ENCODE measurements at places on chromosomes 12 and 14.

DNA sequence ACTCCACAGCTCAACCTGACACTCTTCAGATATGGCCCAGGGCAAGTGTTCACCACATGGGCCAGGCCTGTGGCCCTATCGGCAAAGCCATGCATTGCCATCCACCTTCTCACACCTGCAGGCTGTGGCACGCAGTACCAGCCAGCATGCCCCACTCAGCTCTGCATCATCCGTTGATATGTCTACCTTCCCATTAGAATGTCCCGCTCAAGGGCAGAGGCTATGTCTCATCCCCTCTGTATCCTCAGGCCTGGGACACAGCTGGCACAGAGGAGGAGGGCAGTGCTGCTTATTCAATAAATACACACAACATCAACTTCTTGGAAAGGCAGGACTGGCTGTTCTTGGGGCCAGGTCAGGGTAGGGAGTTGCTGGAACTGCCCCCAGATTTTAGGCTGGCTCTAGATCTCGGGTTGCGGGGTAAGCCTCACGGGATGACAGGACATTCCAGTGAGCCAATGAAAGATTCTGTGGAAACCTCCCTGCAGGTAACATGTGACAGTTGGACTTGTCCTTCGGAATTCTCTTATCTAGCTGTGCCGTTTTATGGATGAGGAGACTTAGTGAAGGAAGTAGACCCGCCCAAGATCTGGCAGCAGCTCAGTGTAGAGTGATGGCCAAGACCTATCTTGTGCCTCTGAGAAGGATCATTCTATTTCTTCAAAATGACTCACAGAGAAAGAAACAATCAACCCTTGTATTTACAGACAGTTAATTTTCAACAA lies 25.6 kb downstream of the SYNE3 start:
- no peak for DNase-seq

- no peak for DNase-seq
Observed at GRCh38 chr12:54759751-54760150, 94.6 kb upstream of the MUCL1 start.

- DNase-seq, result no peak
Observed at GRCh38 chr12:115968211-115968610, 309.3 kb downstream of the MED13L start.

- DNase-seq, result no peak
Observed at GRCh38 chr12:53483979-53484377, 15.3 kb downstream of the MAP3K12 start.

GRCh38 chr12:94560431-94561221 lies 89.7 kb downstream of the TMCC3 start:
- DNase-seq, result peak; percentile 4

DNA sequence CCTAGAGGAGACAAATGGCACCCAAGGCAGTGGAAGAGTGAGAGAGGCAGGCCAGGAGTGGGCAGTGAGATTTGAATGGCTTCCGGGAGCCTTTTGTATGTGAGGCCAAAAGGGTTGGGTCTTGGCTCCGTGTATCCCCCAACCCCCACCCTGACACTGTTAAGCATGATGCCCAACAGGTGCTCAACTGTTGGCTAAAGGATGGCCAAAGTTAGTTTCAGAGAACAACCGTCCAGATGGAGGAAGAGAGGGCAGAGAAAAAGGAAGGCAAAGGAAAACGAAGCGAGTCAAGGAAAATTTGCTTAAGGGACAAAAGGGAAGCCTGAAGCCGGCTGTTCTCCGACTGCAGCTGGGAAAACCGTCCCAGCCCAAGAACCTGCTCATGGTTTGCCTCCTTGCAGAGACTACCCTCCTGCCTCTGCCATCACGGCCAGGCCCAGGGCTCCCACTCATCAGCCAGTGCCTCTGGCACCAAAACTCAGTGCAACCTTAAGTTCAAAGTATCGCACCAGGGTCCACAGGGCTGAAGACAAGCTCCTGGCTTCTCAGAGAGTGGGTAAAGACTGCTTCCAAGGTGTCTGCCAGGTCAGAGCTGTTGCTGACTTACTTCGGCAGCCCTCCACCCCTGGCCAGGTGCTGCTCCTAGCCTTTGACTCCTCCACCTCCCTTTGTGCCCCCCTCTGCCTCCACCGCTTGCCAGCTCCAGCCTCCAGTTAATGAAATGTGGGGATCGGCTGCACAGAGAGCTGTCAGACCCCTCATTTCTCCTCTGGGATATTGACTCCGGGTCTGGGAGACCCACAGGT lies 4.2 kb upstream of the C1QL4 start:
- no peak for DNase-seq

DNA sequence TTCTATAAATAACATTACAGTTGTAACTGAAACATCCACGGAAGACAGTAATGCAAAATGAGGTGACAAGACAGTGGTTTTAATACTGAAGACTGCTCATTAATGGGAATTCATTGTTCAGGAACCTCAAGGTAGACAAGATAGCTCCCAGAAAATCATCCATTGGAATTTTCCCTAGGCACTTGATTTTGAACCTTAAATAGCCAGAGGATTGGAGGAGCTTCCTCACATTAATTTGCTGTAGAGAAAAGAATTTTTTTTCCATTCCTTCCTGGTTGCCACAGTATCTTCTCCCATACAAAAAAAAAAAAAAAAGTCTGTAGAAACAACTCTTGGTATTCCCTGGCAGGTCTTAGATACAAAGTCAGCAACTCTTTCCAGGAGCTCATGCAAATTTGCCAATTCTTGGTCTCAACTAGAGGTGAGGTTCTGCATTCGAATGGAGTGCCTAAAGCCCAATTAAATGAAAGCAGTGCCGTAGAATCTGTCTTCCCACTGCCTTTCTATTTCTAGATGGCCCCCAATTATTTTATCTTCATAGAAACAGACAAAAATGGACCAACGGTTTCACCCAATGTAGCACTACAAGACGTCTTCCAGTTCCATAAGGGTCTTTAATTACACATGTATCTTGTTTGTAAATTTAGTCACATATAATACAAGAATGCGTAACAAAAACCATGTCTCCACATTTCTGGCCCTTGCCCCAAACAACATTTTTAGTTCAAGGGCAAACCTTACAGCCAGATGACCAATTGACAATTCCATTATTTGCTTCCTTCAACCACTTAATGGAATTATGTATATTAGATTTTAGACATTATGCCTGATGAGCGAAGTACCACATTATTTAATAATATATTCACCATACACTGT lies 13.5 kb downstream of the SLC38A2 start:
- no peak for DNase-seq

DNA sequence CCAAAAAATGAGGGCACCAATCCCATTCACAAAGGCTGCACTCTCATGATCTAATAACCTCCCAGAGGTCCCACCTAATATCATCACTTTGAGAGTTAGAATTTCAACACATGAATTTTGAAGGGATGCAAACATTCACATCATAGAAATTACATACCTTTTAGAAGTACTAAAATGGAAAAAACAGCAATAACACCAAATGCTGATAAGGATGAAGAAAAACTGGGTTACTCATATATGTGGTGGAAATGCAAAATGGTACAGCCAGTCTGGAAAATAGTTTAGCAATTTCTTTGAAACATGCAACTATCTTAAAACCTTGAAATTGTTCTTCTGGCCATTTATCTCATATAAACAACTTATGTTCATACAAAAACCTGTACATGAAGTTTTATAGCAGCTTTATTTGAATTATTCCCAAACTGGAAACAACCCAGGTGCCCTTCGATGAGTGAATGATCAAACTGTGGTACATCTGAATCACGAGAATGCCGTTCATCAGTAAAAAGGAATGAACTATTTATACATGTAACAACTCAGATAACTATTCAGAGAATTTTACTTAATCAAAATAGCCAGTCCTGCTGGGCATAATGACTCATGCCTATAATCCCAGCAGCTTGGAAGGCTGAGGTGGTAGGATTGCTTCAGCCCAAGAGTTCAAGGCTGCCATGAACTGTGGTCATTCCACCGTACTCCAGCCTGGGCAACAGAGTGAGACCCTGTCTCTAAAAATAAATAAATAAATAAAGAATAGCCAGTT lies 109.4 kb upstream of the SSTR1 start:
- no peak for DNase-seq

GRCh38 chr12:2957816-2958431 lies 1.3 kb upstream of the TEAD4 start:
- no peak for DNase-seq

DNA sequence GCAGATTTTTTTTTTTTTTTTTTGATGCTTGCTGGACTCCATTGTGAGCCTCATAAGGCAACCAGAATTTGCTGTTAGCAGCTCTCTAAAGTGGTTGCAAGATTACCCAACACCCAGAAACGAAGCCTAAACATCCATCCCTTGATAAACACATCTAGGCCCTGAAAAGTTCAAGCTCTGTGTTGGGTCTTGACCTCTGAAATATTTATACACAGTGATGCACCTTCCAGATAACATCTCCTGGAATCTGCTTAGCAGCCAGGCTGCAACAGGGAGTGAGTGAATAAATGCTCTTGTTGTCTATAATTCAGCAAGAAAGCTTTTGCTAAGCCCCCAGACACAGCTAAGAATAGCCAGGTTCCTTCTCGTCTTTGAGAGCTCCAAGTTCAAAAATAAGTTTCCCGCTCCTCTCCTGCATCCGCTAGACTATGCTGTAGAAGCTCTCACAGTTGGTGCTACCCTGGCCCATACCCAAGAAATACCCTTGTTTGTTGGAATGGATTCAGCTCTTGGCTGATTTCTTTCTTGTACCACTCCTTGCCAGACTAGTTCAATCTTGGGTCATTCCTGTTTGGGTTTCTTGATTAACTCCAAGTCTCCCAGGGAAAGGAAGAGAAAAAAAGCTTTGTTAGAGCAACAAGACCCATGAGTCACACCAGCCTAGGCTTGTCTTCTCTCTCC lies 610.6 kb upstream of the TBX3 start:
- no peak for DNase-seq

GRCh38 chr14:91348845-91349465 lies 68.7 kb downstream of the CCDC88C start:
- DNase-seq, result no peak

GRCh38 chr14:96625426-96625985 lies 123.3 kb downstream of the PAPOLA start:
- no peak for DNase-seq

- DNase-seq, result no peak
Observed at GRCh38 chr12:90071996-90072395, 363.4 kb upstream of the ATP2B1 start.

- no peak for DNase-seq
Observed at GRCh38 chr12:127052511-127053232, 1214.3 kb upstream of the TMEM132C start.

DNA sequence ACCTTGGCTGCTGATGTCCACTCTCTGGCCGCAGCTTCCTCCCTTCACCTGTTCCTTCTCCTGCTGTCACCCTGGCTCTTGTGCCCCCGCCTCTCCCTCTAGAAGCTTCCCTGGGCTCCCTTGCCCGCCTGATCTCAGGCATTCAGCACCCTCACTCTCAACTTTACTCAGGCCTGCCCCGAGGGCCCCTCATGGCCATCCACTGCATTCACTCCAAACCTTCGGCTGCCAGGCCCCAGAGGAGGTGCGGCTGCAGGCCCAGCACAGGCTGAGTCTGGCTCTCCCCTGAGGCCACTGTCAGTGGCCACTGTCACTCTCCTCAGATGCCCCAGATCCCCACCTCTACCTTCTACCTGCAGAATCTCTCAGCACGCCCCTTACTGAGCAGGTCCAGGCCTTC lies 183.9 kb downstream of the ZFP36L1 start:
- DNase-seq, result no peak

GRCh38 chr14:54489731-54490444 lies 1.1 kb upstream of the GMFB start:
- DNase-seq, result no peak

GRCh38 chr12:52980096-52980649 lies 26.1 kb upstream of the EIF4B start:
- no peak for DNase-seq

- DNase-seq, result no peak
Observed at GRCh38 chr12:38142974-38143373, 173.6 kb upstream of the ALG10B start.

DNA sequence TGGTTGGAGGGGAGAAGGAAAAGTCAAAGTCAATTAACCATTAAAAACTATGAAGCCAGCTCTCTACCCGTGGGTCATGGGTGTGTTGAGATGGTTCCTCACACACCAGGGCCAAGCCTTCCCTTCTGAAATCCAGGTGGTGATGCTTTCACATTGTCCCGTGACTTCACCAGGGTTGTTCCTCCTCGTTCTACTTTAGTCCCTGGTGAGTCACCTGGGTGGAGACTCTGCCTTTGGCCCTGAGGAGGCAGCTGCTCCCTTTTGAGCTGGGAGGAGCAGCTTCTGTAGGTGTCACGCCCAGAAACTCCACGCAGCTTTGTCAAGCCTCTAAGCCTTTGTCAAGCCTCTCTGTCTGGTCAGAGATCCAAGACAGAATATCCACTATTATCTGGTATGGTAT lies 348.3 kb downstream of the BMP4 start:
- no peak for DNase-seq

GRCh38 chr14:64891839-64892375 lies 12.2 kb upstream of the SPTB start:
- DNase-seq, result no peak

DNA sequence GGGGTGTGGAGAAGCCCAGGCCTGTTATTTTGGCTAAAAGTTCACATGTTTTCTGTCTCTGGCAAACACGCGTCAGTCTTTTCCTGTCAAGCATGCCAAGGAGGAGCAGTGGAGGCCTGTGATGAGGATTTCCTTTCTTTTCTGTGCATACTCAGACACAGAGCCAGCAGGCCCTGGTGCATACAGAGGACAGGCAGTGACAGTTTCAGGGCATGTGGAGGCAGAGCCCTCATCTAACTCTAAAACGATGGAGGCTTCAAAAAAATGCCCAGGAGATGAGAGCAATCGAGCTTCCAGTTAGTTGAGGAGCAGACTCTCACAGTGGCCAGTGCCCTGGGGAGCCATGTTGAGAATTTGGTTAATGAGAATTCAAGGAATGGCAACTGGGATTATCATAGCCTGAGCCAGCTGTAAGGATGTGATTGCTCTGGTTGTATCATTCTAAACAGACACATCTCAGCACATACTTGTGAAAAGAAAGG lies 66.5 kb downstream of the TRAFD1 start:
- no peak for DNase-seq

GRCh38 chr14:104927432-104927816 lies 2.7 kb downstream of the PLD4 start:
- no peak for DNase-seq

- no peak for DNase-seq
Observed at GRCh38 chr14:40494483-40494882, 1062.2 kb upstream of the FBXO33 start.

DNA sequence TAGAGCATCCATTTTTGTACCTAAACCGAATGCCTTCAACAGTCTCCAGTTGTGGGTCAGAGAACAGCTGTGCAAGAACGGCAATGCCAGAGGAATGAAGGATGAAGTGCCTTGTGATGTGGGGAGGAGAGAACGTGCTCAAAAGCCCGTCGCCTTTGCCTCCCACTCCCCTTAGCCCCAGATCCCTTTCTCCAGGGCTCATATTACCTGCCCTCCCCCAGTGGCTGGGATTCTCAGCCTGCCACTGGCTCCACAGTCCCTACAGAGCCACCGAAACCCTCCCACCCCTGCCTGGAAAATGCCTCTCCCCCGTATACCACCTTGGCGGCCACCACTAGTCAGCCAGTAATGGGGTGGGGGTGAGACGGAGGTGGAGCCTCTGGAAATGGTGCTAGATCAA lies 158.5 kb downstream of the ZFP36L1 start:
- DNase-seq, result no peak

All from stimulated activated CD4-positive, alpha-beta T cell treated with anti-CD3 and anti-CD28 coated beads, Interleukin-1b, Interleukin-23, amount 100 ng/mL, for 4 hours (primary cell).